ENCODE measurements at places on chromosomes 7 and 10.

DNA sequence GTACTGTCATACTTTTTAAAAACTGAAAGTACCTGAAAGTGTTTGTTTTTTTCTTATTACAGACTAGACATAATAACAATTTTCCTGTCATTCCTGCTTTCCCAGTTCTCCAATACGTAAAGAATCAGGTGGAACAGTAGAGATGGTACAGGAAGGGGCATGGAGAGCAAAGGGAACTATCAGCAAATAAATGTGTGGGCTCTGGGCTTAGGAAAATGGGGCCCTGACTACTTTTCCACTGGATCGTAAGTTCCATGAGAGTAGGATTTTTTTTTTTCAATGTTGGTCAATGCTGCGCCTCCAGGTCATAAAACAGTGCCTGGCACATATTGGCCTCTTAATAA, 15.2 kb upstream of the FAS start:
- no peak for DNase-seq

GRCh38 chr10:78417425-78418370, 384.0 kb downstream of the RPS24 start:
- no peak for DNase-seq

- DNase-seq: no peak
These were observed 56.4 kb downstream of the TLL2 start for GRCh38 chr10:96457341-96457740.

- DNase-seq: no peak
These were observed 377.4 kb upstream of the PODXL start for GRCh38 chr7:131933751-131934289.

- DNase-seq: no peak
These were observed 87.9 kb downstream of the KCND2 start for GRCh38 chr7:120360918-120361317.

All from stimulated activated CD8-positive, alpha-beta memory T cell treated with anti-CD3 and anti-CD28 coated beads, Interleukin-7, amount 100 ng/mL, for 24 hours (primary cell).